C1 segment of cervical spinal cord (tissue), 14 donors: ENCODE measurements at places on chromosomes 6 and 20.

GRCh38 chr20:43681991-43682410, 15.1 kb downstream of the MYBL2 start:
- no peak for DNase-seq

DNA sequence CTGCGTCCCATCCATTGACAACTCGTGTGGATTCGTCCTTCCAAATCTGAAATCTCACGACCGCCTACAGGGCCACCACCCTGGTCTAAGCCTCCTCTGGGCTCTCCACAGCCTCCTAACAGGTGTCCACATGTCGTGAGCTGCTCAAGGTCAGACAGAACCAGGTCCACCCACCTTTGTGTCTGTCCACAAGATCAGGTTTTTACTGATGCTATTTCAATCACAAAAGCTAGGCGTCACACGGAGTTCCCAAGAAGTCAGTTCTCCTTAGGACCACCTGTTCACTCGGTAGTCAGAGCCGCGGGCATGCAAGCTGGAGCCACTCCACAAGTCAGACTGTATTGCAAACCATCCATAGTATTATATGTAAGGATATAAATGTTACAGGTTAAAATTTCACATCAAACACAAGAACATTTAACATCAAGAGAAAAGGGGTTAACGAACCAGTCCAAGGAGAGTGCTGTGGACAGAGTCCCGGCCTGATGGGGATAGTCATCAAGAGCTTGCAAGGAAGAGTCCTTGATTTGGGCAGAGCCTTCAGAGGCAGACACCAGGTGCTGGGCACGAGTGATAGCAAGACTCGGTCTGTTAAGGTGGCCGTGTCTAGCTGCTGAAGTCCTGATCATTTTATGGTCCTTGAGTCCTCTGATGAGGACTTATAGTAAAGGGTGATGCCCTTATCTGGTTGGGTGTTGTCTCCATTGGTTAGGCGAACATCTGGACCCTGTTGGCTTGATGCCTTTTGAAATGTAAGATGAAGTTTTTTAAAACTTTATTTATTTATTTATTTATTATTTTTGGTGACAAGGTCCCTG, 731 bp upstream of the DNPH1 start:
- DNase-seq: no peak

GRCh38 chr6:17665132-17665531, 41.6 kb downstream of the NUP153 start:
- DNase-seq: no peak

DNA sequence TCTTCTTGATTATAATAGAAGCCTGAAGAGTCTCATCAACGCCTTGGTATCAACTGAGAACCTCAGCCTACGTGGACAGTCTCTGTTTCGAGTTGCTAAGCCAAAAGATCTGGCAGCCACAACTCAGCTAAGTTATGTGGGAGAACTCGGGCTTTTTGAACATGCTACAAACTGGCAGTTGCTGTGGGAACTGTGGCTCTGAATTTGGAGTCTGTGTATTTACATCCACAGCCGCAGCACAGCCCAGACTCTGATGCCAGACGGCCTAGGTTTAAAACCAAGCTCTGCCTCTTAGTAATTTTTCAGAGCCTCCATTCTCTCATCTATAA, 35.8 kb downstream of the RIPOR2 start:
- DNase-seq: no peak

GRCh38 chr6:139373154-139373927, 1.1 kb downstream of the CITED2 start:
- DNase-seq: peak; percentile 60

GRCh38 chr20:61317966-61318530, 66.0 kb downstream of the CDH4 start:
- DNase-seq: no peak
